ENCODE measurements at places on chromosomes 7 and 10.

DNA sequence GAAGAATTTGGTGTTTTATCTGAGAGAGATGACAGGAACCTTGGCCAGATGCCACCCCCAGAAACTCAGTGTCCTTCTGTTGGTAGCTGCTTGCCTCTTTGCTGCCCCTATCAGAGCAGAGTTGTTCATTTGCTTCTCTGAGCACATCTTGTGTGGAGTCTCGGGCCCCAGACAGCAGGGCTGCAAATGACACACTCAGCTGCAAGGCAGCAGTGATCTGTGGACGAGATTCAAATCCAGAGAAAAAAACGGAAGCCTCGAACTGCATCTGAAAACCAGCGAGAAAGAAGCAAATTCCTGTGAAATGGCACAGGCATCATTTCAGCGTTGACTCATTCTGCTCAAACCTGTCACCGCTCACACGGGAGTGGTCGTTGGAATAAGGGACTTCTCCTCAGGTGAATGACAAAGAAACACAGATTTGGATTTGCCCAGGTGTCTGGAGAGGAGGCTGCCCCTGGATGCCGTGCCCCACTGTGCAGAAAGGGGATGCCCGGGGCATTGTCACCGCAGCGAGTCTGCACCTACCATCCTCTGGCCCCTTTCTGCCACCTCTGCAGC, 144.7 kb downstream of the PFKFB3 start:
- DNase-seq: peak; percentile 44

- DNase-seq: no peak
Measured at GRCh38 chr10:11264296-11265048, 246.8 kb downstream of the CELF2 start.

GRCh38 chr7:26627891-26628341, 236.5 kb downstream of the SKAP2 start:
- DNase-seq: no peak

DNA sequence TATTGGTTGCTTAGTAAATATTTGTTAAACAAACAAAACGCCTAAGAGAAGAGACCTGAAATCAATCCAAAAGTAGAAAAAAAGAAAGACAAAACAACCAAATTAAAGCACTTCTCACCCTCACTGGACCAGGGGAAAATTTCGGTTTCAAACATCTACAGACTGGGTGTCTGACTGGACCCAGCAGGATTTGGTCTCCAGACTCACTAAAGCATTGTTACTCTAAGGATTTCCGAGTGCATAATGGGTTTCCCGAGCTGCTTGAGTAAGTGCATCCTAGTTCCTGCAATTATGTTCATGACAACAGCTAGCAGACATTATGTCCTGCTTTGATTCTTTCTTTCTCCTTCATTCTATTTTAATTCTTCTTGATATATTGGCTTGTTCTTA, 51.8 kb upstream of the FAM3C start:
- DNase-seq: no peak

DNA sequence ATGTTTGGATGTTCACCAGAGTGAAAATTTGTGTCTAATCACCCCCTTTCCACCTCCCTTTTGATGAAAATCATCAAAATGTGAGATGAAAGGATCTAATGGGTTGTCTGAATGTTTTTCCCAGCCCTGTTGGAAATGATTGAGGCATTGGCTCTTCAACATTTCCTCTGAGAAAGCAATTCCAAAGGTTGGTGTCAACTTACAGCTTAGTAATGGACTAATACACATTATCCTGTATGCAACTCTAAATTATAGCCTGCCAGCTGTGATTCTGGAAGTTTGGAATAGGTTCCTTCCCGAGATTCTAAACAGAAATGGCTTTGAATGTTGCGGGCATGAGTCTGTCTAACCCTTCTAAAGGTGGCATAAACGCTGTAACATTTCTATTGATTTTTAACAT, 152.9 kb downstream of the DYNC1I1 start:
- no peak for DNase-seq

DNA sequence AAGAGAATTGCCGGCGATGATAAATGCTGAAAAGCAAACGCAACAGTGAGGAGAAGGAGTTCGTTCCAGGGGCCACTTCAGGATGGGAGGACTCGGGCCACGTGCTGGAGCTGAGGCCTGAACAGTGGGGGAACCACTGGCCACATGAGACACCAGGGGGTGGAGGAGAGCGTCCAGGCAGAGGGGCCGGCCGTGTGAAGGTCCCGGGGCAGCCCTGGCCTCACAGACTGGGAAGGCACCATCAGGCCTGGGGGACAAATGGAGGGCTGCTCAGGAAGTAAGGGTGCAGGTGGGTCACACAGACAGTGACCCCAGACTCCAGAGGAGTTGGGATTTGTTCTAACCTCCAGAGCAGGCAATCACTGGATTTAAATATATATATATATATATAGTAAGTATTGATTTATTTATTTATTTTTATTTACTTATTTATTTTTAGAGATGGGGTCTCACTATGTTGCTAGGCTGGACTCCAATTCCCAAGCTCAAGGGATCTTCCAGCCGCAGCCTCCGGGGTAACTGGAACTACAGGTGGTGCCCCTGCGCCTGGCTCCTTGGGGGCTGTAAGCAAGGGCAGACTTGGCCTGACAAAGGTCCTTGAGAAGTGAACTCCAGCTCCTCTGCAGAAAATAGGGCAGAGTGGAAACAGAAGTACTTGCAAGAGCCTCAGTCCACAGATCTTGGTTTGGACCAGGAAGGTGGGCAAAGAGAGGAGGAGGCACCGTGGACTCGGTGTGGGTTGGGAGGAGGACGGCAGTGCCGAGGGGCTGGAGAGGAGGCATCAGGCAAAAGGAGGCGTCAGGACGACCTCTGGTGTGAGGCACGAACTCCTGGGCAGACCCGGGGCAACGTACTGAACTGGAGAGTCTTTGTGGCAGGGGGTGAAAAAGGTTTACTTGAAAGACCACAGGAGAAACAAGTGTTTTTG, 57.3 kb downstream of the TCERG1L start:
- no peak for DNase-seq

DNA sequence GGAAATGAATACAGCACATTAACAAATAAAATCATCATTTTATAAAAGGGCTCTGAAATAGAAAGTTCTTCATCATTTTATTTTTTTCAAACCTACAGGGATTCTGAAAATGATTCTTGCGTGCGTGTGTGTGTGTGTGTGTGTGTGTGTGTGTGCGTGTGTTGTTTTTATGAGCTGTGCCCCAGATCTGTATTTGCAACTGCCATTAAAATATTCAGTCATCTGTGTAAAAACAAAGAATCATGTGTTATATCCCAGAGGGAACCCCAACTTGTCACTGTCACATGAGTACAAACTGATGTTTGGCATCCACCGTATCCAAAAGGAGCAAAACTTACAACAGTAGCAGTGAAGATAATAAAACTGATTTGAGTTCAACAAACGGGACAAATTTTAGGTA, 635.4 kb upstream of the PFKP start:
- DNase-seq: no peak

DNA sequence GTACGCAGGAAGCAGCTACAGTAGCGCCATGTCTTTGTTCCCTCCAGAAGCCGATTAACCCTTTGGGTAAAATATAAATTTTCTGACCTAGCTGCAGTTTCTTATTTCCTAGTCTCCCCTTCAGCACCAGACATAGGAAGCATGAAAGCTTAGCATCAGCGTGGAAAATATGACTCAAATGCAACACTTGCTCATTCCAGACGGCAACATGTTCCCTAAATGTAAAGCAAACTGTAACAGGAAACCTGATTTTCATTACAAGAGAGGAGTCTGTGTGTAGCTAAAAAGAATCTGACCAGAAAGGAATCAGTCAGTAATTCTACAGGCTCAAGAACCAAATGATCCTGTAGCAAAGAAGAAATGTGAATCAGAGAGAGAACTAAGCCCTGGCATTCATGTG, 219.2 kb downstream of the C7orf25 start:
- DNase-seq: no peak

- no peak for DNase-seq
Measured at GRCh38 chr10:5068274-5068984, 25.8 kb upstream of the AKR1C3 start.

- DNase-seq: no peak
Measured at GRCh38 chr7:148121401-148121800, 469.2 kb upstream of the C7orf33 start.

DNA sequence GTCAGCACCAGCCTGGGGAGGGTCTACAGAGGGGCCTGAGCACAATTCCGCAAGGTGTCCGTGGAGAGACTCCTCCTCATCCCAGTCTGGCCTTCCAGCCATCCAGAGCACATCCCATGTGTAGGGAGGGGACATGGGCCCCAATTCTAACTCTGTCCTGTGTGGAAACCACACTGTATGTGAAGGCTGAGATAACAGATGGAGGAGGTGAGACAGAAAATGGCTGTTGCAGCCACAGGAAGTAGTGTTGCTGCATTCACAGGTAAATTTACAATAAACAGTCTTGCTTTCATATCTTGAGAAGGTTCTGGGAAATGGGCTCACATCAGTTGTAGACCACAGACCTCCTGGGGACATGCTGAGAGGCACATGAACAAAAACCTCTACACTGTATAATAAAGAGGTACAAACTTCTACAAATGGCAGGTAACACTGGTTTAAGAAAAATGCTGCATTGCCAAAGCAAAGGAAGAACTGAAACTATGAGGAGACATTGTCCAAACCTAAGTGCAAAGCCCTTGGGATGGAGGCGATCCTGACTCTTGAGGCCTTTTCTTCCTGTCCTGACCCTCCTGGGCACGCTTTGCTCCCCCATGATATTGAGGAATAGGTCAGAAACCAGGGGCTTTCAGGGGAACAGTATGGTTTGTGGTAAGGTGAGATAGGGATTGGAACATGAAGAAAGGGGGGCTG, 21.6 kb upstream of the GIMAP2 start:
- DNase-seq: no peak

DNA sequence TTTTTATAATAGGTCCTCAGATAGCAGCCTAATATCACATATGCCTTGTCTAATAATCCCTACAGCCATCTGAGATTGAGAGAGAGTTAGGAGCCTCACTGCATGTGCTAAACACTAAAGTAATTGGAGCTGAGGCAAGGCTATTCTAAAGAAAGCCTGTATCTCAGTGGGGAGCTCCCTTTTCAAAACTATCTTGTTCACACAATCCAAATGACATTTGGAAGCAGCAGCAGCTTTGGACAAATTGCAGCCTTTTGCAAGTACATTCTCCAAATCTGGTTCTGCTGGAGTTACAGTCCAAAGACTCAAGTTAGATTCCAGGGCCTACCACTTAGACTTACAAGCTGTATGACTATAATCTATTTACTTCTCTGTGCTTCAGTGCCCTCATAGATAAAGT, 104.5 kb downstream of the MACC1 start:
- no peak for DNase-seq

DNA sequence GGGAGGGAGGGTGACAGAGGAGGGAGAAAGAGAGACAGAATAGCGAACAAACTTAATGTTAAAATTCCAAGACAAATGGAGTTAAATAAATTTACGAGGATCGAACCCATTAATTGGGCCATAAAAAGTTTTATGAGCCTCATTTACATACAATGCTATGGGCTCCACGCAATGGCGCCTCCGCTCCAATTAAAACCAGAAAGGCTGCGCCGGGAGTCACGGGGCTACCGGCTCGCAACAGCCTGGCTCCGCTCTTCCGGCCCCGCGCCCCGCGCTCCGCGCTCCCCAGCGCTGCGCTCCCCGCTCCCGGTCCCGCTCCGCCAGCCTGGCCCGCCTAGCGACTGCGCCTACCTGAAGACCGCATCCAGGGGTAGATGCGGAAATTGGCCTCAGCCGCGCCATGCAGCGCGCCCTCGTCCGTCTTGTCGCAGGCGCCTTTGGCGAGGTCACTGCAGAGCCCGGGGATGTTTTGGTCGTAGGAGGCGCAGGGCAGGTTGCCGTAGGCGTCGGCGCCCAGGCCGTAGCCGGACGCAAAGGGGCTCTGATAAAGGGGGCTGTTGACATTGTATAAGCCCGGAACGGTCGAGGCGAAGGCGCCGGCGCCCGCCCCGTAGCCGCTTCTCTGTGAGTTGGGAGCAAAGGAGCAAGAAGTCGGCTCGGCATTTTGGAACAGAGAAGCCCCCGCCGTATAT, 513 bp downstream of the HOXA7 start:
- no peak for DNase-seq

- peak; percentile 85 for DNase-seq
Measured at GRCh38 chr10:99659031-99659867, at the start of gene ENTPD7. Gene ENTPD7 (plus strand): TSS chr10:99659509. CDS start chr10:99659957, 448 bp downstream.

GRCh38 chr7:5637415-5637814, 144.0 kb downstream of the RNF216 start:
- no peak for DNase-seq

GRCh38 chr10:97006364-97006763, 174.3 kb downstream of the LCOR start:
- no peak for DNase-seq

GRCh38 chr7:79781716-79782115, 328.2 kb upstream of the MAGI2 start:
- no peak for DNase-seq

GRCh38 chr7:151456782-151457181, 16.8 kb upstream of the CRYGN start:
- no peak for DNase-seq

DNA sequence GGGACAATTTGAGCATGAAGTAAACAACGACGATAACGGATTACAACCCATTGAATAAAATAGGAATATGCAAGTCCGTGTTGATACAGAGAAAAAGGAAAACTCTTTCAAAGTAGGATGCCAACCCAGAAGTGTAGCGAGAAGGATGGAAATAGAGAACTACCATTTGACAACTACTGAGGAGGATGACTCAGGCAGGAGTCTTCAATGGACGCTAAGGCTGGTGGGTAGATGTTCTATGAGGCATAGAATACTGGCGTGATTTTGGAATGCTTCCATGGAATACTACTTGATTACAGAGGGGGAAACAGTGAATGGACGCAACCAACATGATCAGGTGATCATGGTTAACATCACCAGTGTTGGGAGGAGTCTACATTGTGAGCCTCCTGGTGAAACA, 828 bp upstream of the CFAP70 start:
- DNase-seq: no peak

DNA sequence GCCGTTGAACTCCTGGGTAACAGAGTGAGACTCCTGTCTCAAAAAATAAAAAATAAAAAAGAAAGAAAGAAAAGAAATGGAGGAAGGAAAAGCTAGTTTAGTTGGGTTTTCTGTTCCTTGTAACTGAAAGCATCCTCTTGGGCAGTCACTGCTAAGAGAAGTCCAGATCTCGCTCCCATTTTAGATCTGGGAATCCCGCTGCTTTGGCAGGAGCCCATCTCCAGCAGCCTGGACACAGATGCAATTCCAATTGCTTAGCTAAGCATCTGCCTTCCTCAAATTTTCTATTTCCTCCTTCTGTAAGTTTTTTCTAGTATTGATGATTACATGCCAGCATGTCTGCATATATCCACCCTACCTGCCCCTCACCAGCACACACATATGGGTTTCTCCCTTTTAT, 54.1 kb downstream of the DENND2A start:
- no peak for DNase-seq

Data from stimulated activated CD4-positive, alpha-beta T cell treated with anti-CD3 and anti-CD28 coated beads, Interleukin-2, amount 100 ng/mL, for 48 hours (primary cell).